Activated naive CD8-positive, alpha-beta T cell treated with anti-CD3 and anti-CD28 coated beads, Interleukin-2, amount 10 ng/mL, durations not matched to agents 7 days and 5 days (primary cell): ENCODE measurements at places on chromosomes 3 and 15. TPM values are rescaled to one million over a fixed set of nuclear protein-coding genes. Genes with fewer than 3 reads are reported as not detected.

GRCh38 chr3:174199696-174200095 is 659.4 kb upstream of the NAALADL2 start:
- DNase-seq, result no peak

The FAM107A gene
- total RNA-seq, result not detected

The SERPINI2 gene
- not detected for total RNA-seq

The CD200 gene
- 2.1 TPM for total RNA-seq

The SOX2 gene
- total RNA-seq, result not detected

The RHOV gene
- total RNA-seq, result not detected

The POLQ gene
- total RNA-seq, result 22.3 TPM
